A549 treated with DMSO at 1 μM for 4 hours (cell line): ENCODE measurements at places on chromosomes 12 and 14. TPM values are rescaled to one million over a fixed set of nuclear protein-coding genes. Genes with fewer than 3 reads are reported as not detected.

NGB gene
- total RNA-seq = 0.08 TPM in 1 of 5 replicates, not detected in the others

SLC38A1 gene
- total RNA-seq = 71.2 to 98.3 TPM (median 83.1 TPM) in 5 replicates

PLEKHG7 gene
- total RNA-seq = 0.02 to 0.16 TPM in 2 of 5 replicates, not detected in the others

HAL gene
- total RNA-seq = 0.10 to 0.37 TPM (median 0.19 TPM) in 5 replicates

CLEC4C gene
- not detected in 5 replicates for total RNA-seq

SIX4 gene
- 2.5 to 4.6 TPM (median 3.9 TPM) in 5 replicates for total RNA-seq

ETFBKMT gene
- 0.61 to 1.2 TPM (median 0.88 TPM) in 5 replicates for total RNA-seq

TBC1D30 gene
- total RNA-seq = 1.9 to 2.5 TPM (median 2.0 TPM) in 5 replicates

OAS1 gene
- 43.4 to 72.2 TPM (median 61.4 TPM) in 5 replicates for total RNA-seq

GPRC5D gene
- total RNA-seq = not detected in 5 replicates

TAPBPL gene
- 2.8 to 4.5 TPM (median 3.7 TPM) in 5 replicates for total RNA-seq

RPL10L gene
- total RNA-seq = not detected in 5 replicates

CGRRF1 gene
- 17.2 to 23.2 TPM (median 23.0 TPM) in 5 replicates for total RNA-seq

PLD4 gene
- total RNA-seq = 0.05 to 0.17 TPM (median 0.10 TPM) in 4 of 5 replicates, not detected in the other

SERPINA12 gene
- total RNA-seq = not detected in 5 replicates
